CD4-positive, alpha-beta T cell treated with Interferon gamma for 1 hour (primary cell): ENCODE measurements at places on chromosomes 11 and 22.

DNA sequence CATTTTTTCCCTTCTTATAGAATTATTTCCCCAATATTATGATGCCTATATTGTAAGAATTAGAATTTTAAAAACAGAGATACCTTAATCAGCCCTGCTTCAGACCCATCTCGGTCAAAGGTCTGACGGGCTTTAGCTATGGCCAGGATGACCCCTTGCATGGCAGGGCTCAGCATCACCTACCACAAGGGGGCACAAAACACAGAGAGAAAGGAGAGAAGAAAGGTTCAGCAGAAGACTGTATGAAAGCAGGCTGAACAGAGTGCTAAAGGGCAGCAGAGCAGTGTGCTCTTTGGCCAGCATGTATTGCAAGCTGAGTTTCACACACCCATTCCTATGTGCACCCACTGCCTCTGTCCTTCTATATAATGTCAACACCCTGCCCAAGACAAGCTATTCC lies 26.8 kb downstream of the CLDN25 start:
- DNase-seq: no peak

- DNase-seq: no peak
These were observed 73.3 kb downstream of the FAM76B start for GRCh38 chr11:95716266-95716665.

DNA sequence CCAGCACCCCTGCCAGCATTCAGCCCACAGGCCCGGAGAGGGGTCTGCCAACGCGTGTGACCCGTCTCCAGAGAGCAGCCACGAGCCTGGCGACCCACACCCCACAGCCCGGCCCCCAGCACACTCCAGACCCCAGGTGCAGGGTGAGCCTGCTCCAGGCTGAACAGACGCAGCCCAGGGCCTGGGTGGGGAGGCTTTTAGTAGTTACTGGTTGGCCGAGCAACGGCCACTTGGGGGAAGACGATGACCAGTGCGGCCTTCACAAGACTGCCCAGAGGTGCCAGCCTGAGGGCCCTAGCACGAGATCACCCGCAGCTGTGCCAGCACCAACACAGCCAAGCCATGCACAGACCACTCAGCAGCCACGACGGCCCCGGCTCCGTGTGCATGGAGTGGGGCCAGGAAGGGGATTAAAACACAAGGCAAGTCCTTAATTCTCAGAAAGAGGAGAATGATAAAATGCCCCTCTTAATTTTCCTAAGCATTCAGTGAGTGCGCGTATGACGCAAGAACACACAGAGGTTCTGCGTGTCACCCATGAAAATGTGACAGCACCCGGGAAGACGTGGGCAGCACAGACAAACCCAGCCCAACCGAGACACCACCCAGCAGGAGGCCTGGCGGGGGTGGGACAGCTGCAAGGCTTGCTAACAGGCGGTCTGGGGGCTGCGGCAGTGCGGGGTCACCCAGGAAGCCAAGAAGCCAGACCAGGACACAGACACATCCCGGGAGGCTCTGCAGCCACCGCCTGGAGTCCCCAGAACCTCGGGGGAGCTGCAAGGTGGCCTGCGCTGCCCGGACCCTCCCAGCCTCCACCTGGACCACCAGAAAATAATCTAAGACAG lies 47.6 kb downstream of the BRD1 start:
- no peak for DNase-seq

- DNase-seq: no peak
These were observed 1.2 kb downstream of the SCN4B start for GRCh38 chr11:118151431-118151830.

DNA sequence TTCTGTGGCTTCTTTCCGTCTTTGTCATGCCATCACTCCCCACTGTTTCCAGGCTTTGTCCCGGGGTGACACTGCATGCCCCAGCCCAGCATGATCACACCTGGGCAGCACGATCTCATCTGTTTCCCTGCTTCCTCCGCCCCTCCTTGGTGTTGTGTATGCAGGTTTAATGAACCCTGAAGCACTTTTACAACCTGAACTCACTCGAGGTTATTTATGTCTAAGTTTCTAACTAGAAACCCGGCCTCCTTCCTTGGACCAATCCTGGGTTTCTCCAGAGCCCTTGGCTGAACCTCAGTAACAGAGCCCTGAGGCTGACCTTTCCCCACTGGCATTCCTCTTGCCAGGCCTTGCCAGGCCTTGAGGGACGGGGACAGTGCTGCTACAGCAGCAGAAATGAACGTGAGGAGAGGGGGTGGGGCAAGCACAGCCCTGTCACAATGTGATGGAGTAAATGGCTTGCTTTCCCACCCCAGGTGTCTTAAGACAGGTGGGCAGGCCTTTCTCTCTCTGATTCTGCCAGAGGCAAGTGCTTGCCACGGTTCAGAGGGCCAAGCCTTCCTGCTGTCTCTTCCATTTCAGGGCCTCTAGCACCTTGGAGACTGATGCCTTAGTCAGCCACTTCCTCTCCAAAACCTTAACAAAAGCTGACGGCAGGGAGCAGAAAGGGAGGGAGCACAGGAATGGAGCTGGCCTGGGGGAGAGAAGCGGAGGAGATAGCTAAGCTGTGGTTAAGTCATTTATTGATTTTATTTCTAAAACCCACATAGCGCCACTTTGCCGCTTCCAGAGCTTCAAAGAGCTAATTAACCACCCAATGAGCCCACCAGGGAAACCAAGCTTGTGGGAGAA lies 3.1 kb upstream of the PYGM start:
- peak; percentile 36 for DNase-seq

GRCh38 chr11:120749395-120749794 lies 237.8 kb downstream of the GRIK4 start:
- no peak for DNase-seq

- DNase-seq: no peak
These were observed 114.1 kb downstream of the SERGEF start for GRCh38 chr11:17898782-17899181.

- no peak for DNase-seq
These were observed 50.2 kb downstream of the BCR start for GRCh38 chr22:23230348-23231068.

DNA sequence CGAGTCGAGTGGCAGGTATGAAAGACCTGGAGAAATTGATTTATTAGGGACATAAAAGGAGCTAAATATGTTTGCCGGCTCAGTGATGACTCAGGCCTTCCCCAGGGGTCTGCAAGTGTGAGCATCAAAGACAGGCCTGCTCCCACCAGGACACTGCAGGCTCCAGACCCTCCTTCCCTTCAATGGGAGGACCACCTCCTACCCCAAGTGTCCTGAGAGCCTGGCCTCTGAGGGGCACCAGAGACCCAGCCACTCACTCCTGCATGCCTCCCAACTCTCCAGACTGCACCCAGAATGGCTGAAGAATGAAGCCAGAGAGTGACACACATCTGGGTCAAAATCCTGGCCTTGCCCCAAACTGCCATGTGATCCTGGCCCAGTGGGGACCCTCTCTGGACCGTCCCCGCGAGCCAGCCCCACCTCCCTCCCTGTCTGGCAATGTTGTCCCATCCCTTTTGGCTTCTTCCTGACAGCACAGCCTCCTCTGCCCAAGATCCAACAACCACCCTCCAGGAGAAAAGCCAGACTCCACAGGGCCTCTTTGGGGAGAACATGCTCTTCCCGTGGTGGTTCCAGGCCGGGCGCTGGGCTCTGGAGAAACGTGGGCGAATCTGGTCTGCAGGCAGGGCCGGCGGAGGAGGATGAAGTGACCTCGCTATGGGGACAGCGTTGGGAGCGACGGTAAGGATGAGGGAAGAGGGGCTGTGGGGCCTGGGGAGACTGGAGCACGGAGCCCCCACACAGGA lies 36.2 kb downstream of the CYTH4 start:
- no peak for DNase-seq

DNA sequence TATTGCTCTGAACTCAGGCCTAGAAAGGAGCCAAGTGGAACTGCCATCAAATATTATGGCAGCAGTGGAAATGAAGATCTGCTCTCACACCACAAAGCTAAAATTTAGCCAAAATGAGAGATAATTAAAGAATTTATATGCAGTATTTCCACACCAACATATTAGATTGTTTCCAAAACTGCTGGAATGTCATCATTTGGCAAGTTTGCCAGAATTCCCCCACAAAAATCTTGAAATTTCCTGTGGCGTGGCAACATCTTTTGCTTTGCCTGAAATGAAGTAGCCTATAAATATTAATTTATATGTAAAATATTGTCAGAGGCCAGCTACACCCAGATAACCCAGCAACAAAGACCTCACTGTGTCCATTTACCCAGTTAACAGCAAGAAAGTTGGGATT lies 13.8 kb downstream of the C11orf71 start:
- no peak for DNase-seq

- no peak for DNase-seq
These were observed 50.3 kb downstream of the PKNOX2 start for GRCh38 chr11:125214601-125215565.

DNA sequence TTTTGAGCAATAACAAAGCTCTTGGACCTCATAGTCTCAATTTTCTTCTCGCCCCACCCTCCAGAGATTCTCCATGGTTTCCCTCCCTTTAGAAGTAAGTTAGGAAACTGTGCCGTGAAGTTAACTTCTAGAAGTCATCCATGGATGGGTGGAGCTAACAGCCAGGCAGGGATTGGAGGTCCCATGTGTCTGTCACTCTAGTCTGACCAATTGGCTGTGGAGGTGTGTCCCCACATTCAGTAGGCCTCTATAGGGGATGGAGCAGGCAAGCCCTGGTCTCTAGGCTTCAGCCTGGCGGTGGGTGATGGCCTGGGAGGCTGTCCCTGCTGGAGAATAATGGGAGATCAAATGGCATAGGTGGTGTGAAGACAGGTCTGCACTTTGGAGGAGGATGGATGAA lies 50.7 kb downstream of the TP53I11 start:
- DNase-seq: peak; percentile 7

DNA sequence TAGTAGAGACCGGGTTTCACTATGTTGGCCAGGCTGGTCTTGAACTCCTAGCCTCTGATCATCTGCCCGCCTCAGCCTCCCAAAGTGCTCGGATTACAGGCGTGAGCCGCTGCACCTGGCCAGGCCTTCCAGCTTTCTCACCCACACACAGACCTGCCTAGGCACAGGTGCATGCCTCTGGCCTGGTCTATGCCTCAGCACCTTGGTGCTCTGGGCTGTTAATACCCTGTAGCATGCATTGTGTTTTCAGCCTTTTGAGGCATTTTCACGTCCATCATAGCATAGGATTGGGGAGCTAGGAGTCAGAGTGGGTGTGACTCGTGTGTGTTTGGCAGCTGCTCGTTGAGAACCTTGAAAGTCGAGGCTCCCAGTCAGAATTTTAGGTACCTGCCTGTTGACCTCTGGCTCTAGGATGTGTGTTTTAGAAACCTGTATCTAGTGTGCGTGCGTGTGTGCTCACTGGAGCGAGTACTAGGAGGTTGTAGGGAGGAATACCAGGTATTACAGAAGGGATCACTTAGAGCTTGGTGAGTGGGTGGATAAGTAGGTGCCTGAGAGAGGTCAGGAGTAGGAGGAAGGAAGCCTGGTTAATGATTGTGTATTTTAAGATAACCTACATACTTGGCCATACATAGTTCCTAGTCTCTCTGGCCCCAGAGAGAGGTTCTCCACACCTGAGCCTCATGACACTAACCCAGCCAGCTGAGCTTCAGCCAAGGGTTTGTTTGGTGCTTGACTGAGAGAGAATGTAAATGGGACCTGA lies 20.0 kb downstream of the CRKL start:
- no peak for DNase-seq

- no peak for DNase-seq
These were observed 106.4 kb upstream of the SLC5A12 start for GRCh38 chr11:26828288-26828687.

- no peak for DNase-seq
These were observed 33.7 kb downstream of the CYB5R2 start for GRCh38 chr11:7639643-7640025.

DNA sequence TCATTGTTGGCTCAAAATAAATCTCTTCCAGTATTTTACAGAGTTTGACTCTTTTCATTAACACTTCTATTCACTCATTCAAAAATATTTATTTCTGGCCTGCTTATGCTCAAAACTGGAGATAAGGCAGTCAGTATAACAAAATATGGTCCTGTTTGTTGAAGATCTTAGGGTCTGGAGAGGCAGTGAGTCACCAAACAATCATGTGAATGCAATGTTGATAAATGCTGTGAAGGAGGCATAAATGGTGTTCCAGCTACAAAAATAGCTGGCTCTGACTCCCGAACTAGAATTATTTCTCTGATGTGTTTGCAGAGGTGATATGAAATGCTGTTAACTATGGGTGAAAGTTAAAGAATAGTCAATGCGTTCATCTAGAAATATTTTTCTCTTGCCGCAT lies 390.6 kb downstream of the AASDHPPT start:
- DNase-seq: no peak

DNA sequence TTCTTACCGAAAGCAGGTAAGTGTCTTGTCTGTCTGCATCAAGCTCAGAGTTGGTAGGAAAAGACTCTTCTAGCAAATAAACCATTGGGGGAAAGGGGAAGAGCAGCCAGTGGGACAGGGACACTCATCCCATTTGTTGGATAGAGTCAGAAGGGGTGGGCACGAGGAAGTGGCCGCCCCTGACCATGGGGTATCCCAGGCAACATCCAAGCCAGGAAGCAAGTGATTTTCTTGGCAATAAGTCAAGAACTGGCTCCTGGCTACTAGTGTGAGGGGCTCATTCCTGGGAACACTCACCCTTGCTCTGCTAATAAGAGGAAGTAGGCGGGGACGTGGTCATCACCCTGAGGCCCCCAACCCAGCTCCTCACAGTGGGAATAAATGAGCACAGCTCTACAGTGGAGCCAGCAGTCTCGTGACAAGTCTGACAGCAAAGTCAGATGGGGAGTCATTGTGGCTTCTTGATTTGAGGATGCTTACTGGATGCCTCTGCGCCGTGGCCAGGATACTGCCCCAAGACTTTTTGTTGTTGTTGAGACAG lies 6.7 kb downstream of the SLC25A18 start:
- no peak for DNase-seq

GRCh38 chr11:8477151-8477550 lies 116.9 kb downstream of the STK33 start:
- no peak for DNase-seq

DNA sequence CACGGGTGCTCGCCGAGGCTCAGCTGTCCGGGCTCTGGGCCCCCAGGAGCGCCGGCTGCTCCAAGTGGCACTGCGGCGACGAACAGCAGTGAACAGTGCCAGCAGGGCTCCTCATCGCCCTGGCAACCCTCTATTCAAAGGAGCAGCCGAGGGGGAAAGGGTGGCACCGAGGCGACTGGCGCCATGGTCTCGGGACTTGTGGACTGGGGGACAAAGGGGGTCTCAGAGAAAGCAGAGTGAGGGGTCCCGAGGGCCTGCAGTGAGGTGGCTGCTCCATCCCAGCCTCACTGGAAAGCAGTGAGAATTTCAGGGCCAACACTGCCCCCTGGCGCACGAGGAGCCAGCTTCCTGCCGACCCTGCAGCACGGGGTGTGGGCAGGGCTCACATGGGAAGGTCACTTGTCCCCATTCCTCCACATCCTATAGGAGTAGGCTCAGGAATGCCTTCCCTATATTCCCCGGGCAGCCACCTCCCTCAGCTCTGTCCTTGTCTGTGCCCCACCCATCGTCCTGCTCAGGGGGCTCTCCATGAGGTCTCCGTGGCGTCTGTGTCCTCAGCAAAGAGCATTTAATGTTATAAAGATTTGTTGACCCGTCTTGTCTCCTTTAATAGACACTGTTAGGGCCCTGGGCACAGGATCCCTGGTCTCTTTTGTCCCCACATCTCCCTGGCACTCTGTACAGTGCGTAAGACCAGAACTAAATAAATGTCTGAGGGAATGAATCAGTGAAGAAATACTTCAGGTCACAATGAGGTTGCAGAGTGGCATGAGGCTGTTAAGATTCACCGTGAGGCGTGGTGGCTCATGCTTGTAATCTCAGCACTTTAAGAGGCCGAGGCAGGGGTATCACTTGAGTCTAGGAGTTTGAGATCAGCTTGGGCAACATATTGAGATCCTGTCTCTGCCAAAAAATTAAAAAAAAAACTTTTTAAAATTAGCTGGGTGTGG lies 26.4 kb downstream of the LRFN4 start:
- peak; percentile 43 for DNase-seq
